ENCODE measurements at places on chromosomes 5 and 9.

DNA sequence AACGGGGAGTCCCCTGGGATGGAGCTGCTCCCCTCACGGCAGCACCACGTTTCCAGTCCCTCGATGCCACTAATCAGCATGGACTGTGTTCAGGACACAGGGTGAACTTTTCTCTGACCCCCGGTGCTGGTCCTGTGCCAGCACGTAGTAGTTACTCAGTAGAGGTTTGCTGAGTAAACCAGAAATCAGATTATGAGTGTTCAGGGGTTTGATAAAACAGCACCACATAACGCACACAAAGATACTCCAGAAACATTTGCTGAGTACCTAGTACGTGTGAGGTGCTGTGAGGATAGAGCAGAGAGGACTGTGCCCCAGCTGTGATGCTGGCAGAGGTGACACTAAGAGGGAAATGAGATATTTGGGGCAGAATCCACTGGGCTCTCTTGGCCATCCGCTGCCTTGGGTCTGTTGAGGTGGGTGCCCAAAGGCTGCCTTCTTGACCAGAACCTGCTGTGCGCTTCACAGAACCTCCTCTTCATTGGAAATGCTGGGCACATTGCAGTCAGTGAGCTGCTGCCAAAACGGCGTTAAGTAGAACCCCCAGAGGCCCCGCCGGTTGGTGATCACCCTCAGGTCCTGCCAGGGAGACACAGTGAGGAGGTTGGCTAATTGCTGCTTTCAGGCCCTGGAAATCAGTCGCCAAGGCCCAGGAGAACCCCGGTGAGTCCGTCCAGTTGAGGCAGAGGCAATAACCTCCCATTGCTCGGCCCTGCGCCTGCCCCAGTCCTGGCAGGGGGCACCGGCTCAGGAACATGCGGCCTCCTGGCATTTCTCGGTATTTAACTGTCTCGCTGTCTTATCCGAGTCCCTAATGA, 49.4 kb downstream of the NEURL1B start:
- DNase-seq, result no peak

DNA sequence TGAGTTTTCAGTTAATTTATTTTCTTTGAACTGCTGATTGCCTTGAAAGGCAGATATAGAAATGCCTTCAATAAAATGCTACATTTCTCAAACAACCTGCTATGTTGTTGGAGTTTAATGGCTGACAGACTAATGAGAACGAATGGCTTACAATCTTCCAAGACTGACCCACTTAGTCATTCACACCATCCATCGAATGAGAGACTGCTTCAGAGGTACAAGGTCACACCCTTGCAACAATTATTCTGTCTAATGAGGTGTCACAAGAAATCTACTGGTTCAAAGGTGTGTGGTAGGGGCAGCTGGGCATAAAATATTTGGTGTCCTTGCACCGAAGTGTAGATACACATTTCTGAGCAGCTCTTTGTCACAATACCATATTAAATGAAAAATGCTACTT, 18.3 kb downstream of the PTPRD start:
- no peak for DNase-seq

GRCh38 chr9:6780690-6781089, 22.9 kb downstream of the KDM4C start:
- no peak for DNase-seq

- no peak for DNase-seq
These were observed 149.9 kb upstream of the ANKH start for GRCh38 chr5:15021266-15022046.

DNA sequence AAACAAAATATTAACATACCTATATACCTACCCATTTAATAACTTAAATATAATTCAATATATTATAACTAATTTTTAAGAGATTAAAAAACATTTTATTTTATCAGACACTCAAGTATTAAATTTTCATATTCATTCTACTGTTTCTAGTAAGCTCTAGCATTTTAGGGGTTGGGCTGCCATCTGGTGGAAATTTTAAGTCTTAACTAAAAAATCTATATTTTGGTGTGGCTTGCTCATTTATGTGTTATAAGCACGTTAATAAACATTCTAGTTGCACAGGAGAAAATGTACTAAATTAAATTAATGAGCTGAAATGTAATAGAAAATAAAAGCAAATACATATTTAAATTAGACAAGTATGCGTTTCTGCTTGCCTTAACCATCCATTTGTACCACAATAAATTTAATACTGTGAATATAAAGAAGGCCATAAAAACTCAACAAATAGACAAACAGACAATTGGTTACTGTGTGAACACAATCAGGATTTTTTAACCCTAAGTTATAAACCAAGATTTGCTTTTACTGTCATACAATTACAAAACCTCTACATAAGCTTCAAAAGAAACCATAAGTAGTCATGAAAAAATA, 1728.3 kb upstream of the CDH9 start:
- peak; percentile 69 for DNase-seq

DNA sequence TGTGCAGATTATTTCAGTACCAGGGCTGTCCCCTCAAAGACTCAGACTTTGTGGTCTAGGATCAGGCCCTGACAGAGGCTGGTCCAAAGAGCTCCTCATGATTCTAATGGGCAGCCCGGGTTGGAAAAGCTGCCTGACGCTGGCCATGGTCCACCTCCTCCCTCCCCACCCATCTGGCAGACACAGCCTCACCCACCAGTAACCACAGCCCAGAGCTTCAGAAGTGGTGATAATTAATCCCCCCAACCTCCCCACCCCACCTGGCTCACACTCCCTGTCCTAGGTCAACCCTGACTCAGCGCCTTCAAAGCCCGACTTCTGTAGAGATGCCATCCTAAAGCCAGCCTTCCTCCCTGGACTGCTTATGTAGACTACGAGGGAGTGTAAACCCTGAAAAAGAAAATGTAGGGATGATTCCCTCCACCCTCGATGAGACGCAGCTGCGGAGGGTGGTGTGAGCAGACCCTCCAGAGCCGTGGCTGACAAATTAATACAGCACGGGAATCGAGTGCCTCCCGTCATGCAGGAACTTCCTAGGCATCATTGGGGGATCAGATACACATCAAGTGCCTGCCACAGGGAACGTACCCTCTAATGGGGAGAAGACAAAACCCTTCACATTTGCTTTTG, 7.0 kb downstream of the UBE2QL1 start:
- DNase-seq, result no peak

- no peak for DNase-seq
These were observed 5.4 kb upstream of the RABL6 start for GRCh38 chr9:136802321-136802720.

GRCh38 chr5:56717253-56717987, 97.9 kb upstream of the MAP3K1 start:
- DNase-seq, result peak; percentile 24

GRCh38 chr9:120921661-120922181, 4.9 kb downstream of the TRAF1 start:
- DNase-seq, result no peak

GRCh38 chr9:136551401-136552116, 5.7 kb upstream of the NOTCH1 start:
- DNase-seq, result no peak

DNA sequence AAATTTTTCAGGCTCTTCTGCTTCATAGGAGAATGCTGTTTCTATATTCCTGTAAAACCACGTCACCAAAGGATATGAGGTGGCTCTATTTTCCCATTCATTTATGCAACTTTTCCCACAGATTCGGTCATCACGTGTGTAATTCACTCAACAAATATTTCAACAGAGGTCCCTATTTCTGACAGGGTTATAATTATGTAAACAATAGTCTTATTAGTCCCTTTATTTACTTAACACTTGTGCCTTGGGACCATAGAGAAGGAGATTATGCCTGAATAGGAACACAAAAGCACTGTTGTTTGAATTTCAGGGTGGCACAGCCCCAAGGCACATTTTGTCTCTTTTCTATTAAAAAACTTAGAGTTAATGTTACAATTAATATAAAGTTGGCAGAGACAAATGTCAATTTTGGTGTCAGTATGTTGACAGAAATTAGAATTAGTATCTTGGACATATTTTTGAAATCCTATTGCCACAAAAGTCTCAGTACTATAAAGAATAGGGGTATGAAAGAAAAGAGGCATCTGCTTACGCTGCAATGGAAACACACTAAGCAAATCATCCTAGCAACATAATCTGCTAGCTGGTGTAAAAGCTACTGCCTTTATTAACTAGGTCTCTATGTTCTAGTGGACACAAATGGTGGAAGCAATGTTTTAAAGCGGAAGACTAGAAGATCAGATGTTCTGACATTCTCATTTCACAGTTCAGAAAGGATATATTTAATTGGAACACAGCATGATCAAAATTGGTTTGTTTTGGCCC, 229.1 kb upstream of the TBCA start:
- no peak for DNase-seq

GRCh38 chr9:123689701-123690428, 240.1 kb downstream of the DENND1A start:
- DNase-seq, result peak; percentile 23

DNA sequence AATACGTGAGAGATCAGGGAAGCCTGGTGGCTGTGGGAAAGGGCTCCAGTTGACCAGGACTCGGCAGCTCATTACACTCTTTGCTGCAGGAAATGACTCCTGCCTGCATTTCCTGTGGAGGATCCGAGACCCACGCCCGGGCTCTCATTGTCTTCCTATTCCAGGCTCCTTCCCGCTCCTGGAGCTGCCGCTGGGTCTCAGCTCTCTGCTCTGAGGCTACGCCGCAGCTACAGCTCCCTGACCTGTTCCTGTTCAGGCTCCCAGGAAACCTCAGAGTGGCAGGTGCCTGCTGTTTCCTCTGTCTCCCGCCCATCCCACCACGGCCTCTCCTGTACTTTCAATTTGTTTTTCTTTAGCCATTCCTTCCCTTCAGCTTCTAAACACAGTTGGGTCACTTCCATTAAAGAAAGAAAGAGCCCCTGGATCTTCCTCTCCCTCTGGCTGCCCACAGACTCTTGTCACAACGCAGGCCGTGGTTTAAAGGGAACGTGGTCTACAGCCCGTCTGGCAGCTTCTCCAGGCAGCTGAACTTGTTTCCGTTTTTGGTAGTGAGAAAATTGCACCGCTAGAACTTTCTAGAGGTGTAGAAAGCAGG, 71.5 kb downstream of the IL6ST start:
- no peak for DNase-seq

GRCh38 chr5:21236971-21237427, 1249.0 kb upstream of the CDH18 start:
- no peak for DNase-seq

GRCh38 chr9:127927201-127927987, 3.2 kb downstream of the PIP5KL1 start:
- DNase-seq, result peak; percentile 70

GRCh38 chr9:99158629-99159028, 53.7 kb downstream of the TGFBR1 start:
- no peak for DNase-seq

DNA sequence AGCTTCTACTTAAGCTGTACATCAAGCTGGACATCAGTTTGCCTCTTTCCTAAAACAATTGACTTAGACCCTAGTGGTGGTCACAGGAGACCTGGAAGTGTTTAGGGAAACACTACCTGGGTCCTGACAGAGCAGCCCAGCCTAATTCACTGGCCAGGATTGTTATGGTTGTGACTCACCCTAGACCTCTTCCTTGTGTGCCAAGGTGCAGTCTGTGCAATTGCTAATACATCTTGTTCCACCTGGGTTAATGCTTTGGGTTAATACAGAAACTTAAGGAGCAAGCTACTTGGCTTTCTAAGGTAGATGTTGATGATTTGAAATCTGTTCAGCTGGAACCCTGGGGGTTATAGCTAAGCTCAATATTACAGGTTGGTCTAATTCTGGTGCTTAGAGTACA, 48.7 kb upstream of the SLC46A2 start:
- no peak for DNase-seq

DNA sequence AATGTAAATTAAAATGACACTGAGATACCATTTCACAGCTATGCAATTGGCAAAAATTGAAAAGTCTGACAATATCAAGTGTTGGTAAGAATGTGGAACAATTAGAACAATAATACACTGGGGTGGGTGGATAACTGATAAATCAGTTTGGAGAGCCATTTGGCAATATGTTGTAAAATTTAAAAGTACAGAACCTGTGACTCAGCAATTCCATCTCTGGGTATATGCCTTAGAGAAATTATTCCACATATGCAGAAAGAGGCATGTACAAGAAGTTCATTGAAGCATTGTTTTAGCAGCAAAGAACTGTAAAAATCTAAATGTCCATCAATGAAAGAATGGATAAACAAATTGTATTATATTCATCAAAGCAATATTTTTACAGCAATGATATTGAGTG, 89.3 kb upstream of the NR3C1 start:
- DNase-seq, result no peak

GRCh38 chr5:16615741-16616535, 859 bp downstream of the RETREG1 start:
- peak; percentile 43 for DNase-seq

DNA sequence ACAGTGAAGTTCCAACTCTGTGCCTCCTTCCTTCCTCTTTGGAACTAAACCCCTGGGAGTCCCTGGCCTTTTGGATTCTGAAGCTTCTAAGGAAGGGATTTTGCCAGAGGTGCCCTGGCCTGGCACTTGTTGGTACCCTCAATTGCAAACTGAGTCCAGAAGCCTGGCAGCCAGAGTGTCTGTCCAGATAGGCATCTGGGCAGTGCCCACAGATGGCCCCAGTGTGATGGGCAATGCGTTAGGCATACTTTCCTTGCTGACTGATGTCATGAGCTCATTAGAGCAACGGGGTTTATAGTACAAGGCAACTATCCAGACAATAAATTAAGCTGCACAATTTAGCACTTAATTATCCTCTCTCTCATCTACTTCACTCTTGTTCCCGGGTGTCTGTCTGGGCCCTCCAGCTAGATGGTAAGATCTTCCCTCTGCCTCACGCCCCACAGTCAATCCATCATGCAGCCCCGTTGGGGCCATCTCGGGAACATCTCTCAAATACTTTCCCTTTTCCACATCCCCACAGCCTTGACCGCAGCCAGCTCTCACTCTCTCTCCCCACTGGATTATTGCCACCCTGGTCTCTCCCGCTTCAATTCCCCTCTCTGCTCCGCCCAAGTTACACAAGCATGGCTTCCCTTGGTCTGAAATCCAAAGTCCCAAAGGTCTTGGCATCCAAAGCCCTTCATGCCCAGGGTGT, 157.5 kb upstream of the SMIM23 start:
- DNase-seq, result no peak

DNA sequence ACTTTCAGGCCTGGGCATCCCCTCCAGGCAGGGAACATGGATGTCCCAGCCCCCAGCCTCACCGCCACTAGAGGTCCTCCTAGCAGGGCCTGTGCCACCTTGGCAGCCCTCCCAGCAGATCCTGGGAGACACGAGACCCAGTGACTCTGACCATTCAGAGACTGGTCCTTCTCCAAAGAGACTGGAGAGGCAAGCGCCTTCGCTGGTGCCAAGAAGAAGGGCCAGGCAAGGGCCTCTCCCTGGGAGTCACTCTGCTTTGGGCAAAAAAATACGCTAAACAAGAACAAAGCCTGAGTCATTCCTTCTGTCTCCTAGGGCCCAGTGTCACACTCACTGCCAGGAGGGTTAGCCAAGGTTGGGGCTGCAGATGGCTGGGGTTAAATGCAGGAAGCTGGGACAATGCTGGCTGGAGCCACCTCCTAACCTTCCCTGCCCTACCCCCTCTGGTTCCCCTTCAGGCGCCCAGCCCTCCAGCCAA, 35.3 kb upstream of the SMIM23 start:
- no peak for DNase-seq

- DNase-seq, result no peak
These were observed 40.8 kb downstream of the ZFR start for GRCh38 chr5:32403760-32404159.
